AG10803 (cell line): ENCODE measurements at places on chromosomes 3 and 15.

DNA sequence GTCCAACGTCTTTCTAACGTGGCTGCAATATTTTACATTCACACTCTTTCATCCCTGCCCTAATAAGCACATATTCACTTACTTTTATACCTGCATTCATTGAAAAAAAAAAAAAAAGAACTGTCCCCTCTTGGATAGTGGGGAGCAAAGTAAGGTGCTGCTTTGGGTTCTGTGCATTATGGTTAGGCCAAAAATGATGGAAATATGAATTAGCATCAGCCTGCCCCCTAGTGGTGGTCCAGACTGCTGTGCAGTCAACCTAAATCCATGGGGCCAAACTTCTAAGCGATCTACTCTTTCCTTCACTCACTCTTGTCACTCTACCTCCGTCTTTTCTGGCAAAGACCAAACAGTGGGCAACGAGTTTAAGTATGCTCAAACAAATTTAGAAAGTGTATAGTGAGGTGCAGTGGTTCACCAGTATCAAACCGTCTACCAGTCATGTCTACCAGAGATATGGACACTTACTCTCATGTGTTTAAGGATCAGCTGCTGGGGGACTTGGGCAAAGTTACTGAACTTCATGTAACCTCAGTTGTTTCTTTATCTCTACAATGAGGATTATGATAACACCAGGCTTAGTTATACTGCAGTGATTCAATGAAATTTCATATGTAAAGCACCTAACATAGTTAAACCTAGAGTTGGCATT is 61.5 kb upstream of the GRM7 start:
- DNase-seq, result peak; percentile 1

- no peak for DNase-seq
Measured at GRCh38 chr15:36972704-36973103, 127.6 kb downstream of the MEIS2 start.

DNA sequence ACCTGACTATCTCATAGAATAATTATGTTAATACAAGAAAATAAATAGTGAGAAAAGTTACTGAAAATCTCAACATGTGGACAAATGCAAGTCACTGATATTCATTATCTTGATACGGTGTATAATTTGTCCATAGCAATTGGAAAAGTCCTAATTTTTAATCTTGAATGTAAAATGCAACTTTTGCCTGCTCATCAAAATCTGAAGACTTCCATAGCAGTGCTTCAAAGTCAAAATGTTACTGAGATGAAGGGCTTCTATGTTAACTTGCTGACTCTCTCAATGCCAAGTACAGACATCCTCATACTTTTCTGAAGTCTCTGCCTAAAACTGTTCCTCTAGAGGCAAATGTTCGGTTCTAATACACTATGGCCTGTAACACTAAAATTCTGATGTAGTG is 1300.1 kb upstream of the EPHA6 start:
- no peak for DNase-seq

DNA sequence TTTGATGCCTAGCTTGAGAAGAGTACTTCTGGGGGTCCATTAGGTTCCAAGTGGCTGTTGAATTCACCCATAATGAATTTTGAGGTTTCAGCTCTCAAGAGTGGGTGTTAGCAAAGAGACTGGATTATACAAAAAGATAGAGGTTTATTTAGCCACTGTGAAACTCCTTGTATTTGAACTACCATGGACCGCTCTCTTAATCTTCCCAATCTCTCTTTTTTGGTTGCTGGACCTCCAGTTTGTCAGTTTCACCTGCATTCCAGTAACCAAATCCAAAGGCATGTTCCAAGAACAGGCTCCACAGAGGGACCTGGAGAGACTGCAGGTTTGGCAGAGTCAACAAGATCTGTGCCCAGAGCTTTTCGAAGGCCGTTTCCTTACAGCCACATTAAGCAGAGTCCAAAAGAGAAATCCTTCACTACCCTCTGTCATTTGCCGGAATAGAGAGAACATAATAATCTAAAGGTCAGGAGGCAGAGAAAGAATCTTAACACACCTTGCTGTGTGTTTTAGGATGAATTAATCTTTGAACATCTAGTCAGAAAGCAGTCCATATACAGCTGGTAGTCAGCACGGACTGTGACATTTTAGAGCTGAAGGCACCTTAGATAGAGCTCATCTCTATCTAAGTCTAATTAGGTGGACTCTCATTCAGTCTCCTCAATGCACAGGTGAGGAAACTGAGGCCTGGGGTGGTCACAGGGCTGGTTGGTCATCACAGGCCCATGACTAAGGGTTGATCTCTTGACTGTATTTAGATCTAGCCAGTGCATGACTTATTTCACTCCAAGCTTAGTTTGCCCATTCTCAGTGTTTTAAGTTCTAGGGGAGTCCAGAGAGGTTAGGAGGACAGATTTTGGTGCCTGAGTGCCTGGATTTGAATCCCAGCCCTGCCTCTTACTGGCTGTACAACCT is 1.3 kb downstream of the ABHD2 start:
- DNase-seq, result no peak

- DNase-seq, result no peak
Measured at GRCh38 chr3:64837986-64838735, 150.4 kb upstream of the ADAMTS9 start.

DNA sequence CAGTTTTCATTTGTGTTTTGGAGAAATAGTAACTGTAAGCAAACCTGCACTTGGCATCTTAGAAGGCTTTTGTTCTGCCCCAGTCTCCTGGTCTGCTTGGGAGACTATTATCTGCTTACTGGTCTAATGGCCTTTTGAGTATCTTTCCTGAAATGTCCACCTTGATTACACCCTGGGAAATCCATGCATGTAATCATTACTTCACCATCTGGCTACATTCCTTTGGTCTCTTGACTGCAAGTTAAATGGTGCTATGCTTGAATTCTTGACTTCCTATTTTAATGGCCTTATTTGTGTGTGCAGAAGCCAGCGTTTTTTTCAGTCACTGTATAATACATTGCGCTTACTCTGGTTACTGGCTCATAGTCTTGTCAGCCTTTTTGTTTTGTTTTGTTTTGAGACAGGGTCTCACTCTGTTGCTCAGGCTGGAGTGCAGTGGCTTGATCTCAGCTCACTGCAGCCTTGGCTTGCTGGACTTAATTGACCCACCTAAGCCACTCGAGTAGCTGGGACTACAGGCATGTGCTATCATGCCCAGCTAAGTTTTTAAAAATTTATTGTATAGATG is 30.0 kb downstream of the CHD2 start:
- peak; percentile 63 for DNase-seq

- no peak for DNase-seq
Measured at GRCh38 chr3:22322861-22323260, 571.9 kb upstream of the ZNF385D start.

DNA sequence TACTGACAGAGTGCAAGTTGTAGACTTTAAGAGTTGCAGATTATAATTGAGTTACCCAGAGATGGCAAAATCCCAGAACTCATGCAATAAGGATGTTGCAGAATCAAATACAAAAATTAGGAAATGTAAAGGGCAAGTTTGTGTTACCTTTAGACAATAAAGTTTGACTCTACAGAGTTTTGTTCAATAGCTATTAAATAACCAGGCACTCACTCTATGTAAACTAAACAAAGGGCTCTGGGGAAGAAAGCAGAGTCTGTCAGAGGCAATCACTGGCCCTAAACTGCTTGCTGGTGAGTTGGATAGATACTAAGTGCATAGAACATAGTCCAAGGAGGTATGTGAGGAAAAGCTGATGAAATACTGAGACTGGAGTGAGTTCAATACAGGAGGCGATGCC is 40.0 kb upstream of the PLCL2 start:
- DNase-seq, result no peak

DNA sequence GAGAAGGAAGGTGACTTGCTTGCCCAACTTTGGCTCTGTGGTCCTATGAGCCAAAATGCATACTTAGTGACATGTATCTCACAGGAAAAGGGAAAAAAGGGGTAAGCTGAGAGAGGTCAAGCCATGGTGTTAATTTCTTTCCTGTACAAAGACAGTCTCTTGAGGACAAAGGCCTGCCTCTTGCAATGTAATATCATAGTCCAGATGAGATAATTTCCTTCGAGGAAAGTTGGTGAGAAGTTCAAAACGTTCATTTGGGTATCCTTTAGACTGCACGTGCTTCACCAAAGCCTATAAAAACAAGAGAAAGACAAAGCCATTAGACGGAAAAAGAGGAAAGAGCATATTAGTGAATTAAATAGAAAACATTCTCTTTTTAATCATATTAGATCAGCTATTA is 18.4 kb upstream of the TM4SF19 start:
- no peak for DNase-seq

DNA sequence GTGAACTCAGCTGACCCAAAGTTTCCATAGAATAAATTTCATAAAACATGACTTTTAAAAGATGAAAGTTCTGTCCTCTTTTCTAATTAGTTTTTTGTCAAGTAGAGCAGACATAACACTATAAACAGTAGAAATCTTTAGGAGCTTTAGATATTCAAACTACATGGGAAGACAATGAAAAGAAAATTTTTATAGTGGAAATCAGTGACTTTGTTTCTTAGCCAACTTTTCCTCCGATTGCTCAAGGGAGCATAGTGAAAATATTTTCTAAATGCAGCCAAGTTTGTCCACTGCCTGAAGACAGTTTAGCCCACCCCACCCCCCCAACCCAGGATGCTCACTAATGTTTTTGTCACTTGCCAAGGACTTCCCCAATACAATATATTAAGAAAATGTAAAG is 114.9 kb downstream of the PLD1 start:
- peak; percentile 29 for DNase-seq

DNA sequence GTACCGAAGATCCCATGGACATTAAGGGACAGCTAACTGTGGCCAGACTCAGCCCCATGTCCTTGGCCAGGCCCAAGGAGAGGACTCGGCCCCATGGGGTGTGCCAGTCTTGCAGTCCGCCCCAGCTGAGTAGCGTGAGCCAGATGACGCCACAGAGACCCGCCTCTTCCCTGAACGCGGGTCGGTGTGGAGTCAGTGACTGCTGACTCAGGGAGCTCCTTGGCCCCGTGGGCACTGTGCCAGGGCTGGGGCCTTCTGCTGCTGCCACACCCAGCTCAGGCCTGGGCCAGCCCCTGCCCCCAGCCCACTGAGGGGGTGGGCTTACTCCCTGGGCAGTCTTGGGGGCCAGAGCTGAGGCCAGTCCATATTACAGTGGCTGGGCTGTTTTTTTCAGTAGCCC is 52.8 kb downstream of the PLXNA1 start:
- no peak for DNase-seq

- no peak for DNase-seq
Measured at GRCh38 chr3:38151667-38152265, 13.3 kb downstream of the MYD88 start.

DNA sequence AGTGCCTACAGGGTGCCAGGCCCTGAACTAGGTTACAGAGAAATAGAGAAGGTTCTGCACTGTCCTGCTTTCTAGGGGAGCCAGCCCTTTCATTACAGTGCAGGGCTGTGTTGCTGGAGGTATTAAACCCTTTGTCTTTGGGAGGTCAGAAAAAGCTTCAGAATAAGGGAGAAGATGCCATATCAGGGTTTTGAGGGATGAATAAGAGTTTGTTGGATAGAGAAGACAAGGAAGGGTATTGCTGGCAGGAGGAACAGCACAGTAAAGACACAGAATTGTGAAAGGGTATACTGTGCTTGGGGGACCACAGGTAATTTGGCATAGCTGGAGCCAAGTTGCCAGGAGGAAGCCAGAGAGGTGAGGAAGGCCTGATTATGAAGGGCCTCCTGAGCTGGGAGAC is 23.0 kb downstream of the NOX5 start:
- DNase-seq, result no peak

- no peak for DNase-seq
Measured at GRCh38 chr3:28673446-28673845, 324.8 kb upstream of the AZI2 start.

GRCh38 chr3:190497811-190498210 is 16.1 kb upstream of the IL1RAP start:
- peak; percentile 11 for DNase-seq

DNA sequence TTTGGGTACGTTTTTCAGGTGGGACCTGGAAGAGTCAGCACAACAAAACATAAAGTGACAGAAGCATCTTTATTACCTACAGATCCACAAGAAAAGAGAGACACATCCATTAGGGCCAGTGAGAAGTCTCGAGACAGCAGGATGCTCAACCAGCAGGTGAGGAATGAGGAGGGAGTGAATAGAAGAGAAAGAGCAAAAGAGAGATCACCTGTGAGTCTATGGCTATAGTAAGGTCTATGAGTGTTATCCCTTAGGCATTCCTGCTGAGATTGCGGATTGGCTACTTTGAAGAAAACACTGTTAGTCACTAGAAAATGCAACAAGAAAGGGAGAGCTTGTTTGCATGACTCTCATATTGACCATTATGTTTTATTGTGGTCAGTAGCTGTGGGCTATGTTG is 1556.2 kb upstream of the GBE1 start:
- no peak for DNase-seq

GRCh38 chr3:53200501-53201498 is 39.8 kb downstream of the PRKCD start:
- DNase-seq, result no peak

GRCh38 chr3:177713928-177714900 is 516.9 kb upstream of the TBL1XR1 start:
- DNase-seq, result peak; percentile 57
